Cerebellar nuclear complex (tissue), 1 donor: ENCODE measurements at places on chromosomes 2 and 18.

GRCh38 chr18:23229472-23229871 lies 94.2 kb downstream of the CABLES1 start:
- DNase-seq, result no peak

GRCh38 chr18:26804519-26804918 lies 61.0 kb downstream of the AQP4 start:
- DNase-seq, result no peak

DNA sequence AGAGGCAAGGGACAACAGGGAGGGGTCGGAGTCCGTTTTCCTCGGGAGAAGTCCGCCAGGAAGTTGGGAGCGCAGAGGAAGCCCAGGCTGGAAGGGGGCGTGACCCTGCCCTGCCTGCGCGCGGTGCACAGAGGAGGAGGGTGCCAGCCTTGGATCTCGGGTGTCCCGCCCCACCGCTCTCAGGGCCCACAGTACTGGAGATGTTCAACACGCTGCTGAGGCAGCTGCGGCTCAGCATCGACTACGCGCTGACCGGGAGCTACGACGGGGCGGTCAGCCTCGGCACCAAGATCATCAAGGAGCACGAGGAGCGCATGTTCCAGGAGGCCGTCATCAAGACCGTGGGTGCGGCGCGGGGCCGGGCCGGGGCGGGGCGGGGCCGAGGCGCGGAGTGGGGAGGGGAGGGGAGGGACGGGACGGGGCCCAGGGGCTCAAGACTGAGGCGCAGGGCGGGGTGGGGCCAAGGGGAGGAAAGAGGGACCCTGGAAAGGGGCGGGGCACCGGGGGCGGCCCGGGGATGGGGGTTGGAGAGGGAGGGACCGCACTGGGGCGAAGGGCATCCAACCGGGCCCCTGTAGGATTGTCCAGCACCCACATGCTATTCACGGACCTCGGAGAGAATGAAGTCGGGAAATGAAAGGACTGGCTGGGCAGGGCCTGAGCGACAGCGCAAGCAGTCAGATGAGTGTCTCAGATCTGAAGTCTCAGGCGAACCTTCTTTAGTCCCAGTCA lies 36.6 kb downstream of the POMC start:
- DNase-seq, result no peak

GRCh38 chr2:14385043-14385442 lies 247.5 kb upstream of the LRATD1 start:
- DNase-seq, result no peak

GRCh38 chr2:149568138-149568537 lies 19.4 kb downstream of the MMADHC start:
- DNase-seq, result no peak

GRCh38 chr2:63849381-63850203 lies 7.9 kb downstream of the UGP2 start:
- no peak for DNase-seq

GRCh38 chr18:48470484-48471180 lies 61.4 kb upstream of the ZBTB7C start:
- no peak for DNase-seq

DNA sequence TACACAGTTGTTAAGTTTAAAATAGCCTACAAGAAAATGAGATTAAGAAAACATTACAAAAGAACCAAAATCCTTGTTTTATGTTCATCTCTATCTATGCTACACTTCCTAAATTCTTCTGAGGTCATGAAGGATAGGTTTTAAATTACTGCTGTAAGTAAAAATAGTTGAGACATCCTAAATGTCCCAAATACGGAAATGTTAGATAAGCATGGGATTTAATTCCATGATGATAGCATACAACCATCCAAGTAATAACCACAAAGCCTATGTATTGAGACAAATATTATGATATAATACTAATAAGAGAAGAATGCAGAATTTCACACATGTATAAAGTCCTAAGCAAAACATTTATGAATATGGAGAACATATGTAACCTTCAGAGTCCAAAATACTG lies 34.1 kb downstream of the PIEZO2 start:
- no peak for DNase-seq
